ENCODE measurements at places on chromosomes 4 and X.

DNA sequence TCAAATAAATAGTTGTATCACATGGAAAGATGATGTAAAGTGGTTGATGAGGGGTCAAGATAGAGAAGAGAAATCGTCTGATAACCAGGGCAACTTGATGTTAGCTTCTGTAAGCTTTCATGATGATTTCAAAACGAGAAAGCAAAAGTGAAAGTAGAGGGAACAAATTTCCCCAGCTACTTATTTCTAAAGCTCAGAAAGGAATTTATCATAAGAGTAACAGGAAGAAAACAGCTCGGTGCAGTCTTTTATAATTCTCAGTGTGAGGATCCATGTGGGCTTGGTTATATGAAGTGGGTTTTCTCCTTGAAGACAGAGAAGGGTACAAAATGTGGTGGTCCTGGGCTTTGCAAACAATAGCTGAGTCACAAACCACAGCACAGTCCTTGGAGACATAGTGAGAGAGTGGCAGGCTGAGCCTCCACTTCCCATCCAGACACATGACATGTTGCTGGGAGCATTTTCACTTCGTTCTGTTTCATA lies 32.1 kb upstream of the GLRA2 start:
- DNase-seq = no peak
- no peaks in the 10 kb centered on the region for H3K4me1 ChIP-seq
- no peaks in the 10 kb centered on the region for H3K36me3 ChIP-seq
- H3K27ac ChIP-seq = no peak overlapping the region

GRCh38 chr4:26349496-26349895 lies 28.7 kb downstream of the RBPJ start:
- no peak overlapping the region for H3K4me3 ChIP-seq
- no peaks in the 10 kb centered on the region for H3K27me3 ChIP-seq
- no peaks in the 10 kb centered on the region for H3K36me3 ChIP-seq
- no peak overlapping the region for H3K27ac ChIP-seq
- DNase-seq = no peak

DNA sequence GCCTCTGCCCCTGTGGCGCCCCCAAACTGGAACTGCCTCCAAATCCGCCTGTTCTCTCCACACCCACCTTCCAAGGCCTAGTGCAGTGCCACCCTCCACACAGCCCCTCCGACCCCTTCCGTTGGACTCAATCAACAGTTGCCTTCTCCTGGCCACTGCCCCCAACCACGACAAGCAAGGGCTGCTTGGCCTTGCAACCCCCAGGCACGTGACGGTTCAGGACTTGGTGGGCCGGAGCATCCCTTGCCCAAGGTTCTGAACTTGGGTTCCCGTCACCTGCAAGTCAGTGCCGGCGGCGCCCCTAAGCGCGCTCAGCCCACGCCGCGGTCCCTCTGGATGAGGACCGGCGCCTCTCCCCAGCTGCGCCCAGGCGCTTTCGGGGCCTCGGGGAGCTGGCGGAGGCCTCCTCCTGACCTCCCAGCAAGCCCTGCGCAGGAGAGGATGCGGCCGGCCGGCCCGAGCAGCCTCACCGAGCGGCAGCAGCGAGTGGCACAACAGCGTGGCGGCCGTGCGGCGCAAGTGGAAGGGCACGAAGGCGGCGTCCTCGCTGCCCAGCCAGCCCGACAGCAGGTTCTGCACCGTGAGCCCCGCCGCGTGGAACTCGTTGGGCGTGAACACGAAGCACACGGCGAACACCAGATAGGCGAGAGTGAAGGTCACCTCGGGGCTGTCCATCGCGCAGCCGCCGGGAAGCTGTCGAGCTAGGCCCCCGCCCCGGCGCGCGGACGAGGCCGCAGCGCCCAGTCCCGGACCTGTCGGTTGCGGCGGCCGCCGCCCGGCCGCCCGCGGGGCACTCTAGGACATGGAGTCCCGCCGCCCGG lies 750 bp downstream of the TMEM129 start:
- no peaks in the 10 kb centered on the region for H3K27me3 ChIP-seq
- H3K4me3 ChIP-seq = peak overlapping the region; percentile 64
- DNase-seq = no peak
- H3K27ac ChIP-seq = no peak overlapping the region

- no peak overlapping the region for H3K27ac ChIP-seq
- no peak for DNase-seq
- no peaks in the 10 kb centered on the region for H3K4me1 ChIP-seq
- no peaks in the 10 kb centered on the region for H3K36me3 ChIP-seq
- peak overlapping the region; percentile 98 for H3K4me3 ChIP-seq
Measured at GRCh38 chr4:75989846-75990528, 758 bp downstream of the SDAD1 start.

DNA sequence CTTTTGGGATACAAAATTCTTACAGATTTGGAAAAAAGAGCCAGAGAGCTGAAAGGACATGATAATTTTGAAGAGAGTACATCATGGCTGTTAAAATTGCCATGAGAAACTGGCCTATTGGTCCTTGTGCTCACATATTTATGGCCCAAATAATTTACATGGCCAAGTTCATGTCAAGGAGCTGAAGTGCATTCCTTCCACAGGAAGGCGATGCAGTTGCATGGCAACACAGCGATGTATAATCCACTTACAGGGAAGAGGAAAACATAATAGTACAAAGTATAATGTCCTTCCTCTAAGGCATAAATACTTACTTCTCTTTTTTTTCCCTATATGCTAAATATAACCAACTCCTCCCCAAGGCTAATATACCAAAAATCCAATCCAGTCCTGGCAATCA lies 914.5 kb upstream of the AGA start:
- no peaks in the 10 kb centered on the region for H3K36me3 ChIP-seq
- no peak overlapping the region for H3K4me3 ChIP-seq
- no peaks in the 10 kb centered on the region for H3K4me1 ChIP-seq
- no peak for DNase-seq

GRCh38 chrX:73563738-73564068 lies 706 bp downstream of the CHIC1 start:
- H3K4me1 ChIP-seq = no peaks in the 10 kb centered on the region
- no peak overlapping the region for H3K27ac ChIP-seq
- no peak for DNase-seq
- peak overlapping the region; percentile 59 for H3K4me3 ChIP-seq
- H3K27me3 ChIP-seq = no peaks in the 10 kb centered on the region
- no peaks in the 10 kb centered on the region for H3K36me3 ChIP-seq

DNA sequence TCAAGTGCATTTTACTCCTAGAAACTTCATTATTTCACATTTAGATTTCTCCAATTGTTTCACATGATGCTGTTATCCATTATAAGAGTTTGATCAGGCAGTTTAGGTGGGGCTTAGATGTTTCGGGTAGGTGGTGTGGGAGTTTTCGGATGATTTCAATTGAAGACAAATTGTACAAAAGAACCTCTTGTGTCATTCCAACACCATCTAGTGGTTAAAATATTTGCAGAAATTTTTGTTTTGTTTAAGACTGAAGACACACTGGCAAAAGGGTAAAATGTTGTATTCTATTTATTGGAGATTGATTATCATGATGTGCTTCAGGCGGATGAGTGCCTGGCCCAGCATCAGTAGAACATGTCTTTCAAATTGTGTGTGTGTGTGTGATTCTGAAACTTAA lies 212.7 kb downstream of the SH3BGRL start:
- H3K36me3 ChIP-seq = no peaks in the 10 kb centered on the region
- no peaks in the 10 kb centered on the region for H3K27me3 ChIP-seq
- no peak overlapping the region for H3K4me3 ChIP-seq
- H3K4me1 ChIP-seq = no peaks in the 10 kb centered on the region

DNA sequence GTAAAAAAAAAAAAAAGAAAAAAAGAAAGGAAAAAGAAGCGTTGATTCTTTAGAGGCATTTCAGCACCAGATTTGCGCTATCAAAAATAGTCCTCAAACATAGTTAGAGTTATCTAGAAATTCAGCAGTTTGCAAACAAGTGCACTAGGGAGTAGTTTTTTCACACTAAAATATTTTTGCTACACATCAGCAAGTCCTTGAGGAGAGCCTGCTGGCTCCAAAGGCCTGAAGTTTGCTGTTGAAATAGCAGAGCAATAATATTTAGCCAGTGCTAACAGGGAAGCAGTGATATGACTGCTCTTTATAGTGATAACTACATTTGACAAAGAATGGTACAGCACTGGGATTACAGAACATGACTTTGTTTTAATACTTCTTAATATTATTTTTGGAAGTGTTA lies 472.2 kb downstream of the PCDH7 start:
- H3K27me3 ChIP-seq = no peaks in the 10 kb centered on the region
- no peak overlapping the region for H3K4me3 ChIP-seq
- DNase-seq = no peak
- no peaks in the 10 kb centered on the region for H3K36me3 ChIP-seq
- H3K27ac ChIP-seq = no peak overlapping the region
- no peaks in the 10 kb centered on the region for H3K4me1 ChIP-seq

DNA sequence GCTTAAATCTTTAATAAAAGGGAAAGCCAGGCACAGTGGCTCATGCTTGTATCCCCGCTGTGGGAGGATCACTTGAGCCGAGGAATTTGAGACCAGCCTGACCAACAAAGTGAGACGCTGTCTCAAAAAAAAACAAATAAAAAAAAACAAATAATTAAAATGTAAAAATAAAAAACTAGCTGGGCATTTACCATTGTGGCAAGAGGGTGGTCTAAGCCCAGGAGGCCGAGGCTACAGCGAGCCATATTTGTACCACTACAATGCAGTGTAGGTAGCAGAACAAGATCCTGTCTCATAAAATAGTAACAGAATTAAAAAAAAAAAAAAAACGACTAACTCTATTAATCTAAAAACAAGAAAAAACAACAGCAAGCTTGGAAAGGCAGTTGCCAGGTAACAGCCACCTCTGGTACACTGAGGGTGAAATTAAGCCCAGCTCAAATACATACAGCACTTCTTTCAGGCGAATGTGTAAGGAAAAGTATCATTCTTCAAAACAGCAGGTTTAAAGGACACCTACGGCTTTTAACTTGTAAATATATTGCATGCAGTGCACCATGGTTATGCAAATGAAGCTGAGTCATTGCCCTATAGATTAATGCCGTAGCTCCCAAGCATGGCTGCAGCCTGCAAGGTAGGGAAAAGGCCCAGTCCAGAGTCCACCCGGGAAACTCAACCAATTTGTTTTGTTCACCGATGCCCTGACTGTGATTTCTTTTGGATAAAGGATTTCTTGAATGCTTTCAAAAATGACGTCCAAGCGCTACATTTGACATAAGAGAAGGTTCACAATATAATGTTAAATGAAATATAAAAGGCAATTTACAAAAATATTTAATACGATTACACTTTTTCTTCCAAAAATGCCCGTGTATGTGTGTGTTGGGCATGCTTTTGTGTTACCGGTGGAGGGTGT lies 14.5 kb upstream of the TXLNG start:
- no peaks in the 10 kb centered on the region for H3K27me3 ChIP-seq
- DNase-seq = no peak
- H3K36me3 ChIP-seq = no peaks in the 10 kb centered on the region
- H3K27ac ChIP-seq = no peak overlapping the region

DNA sequence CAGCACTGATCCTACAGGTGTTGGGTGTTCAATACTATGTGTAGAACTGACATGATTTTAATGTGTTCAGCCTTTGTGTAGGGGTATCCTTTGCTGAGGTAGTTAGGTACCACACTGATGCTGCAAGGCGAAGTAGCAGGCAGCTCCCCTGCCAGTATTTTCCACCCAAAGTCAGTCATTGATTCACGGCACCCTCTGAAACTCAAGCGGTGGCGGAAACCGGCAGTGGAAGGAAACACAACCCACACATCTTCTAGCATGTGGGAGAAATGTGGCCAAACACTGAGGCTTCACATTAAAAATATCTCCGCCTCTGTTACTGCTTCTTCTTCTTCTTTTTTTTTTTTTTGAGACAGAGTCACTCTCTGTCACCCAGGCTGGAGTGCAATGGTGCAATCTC lies 126.3 kb downstream of the AASDH start:
- H3K27ac ChIP-seq = no peak overlapping the region
- H3K27me3 ChIP-seq = no peaks in the 10 kb centered on the region
- no peaks in the 10 kb centered on the region for H3K36me3 ChIP-seq
- DNase-seq = no peak

DNA sequence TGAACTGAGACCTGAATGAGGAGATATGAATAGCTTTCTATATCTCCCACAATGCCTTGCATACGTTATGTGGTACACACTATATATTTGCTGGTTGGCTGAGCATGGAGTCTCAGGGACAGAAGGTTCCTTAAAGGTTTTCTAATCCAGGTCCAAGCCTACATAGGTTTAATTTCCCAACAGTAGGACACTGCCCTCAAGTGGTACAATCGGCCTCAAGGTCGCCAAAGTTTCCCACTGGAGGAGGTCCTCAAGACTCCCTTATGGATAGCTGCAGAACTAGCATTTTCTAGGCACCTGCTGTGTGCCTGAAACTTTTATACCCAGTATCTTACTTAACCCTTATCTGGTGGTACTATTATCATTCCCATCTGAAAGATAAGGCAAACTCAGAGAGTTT lies 21.0 kb upstream of the EFNB1 start:
- H3K36me3 ChIP-seq = no peaks in the 10 kb centered on the region
- no peak overlapping the region for H3K4me3 ChIP-seq
- H3K27ac ChIP-seq = no peak overlapping the region
- no peaks in the 10 kb centered on the region for H3K27me3 ChIP-seq
- DNase-seq = no peak

GRCh38 chr4:87097075-87097474 lies 123.3 kb downstream of the KLHL8 start:
- H3K27me3 ChIP-seq = no peaks in the 10 kb centered on the region
- no peaks in the 10 kb centered on the region for H3K36me3 ChIP-seq
- H3K4me1 ChIP-seq = no peaks in the 10 kb centered on the region

- H3K27me3 ChIP-seq = no peaks in the 10 kb centered on the region
- H3K4me1 ChIP-seq = no peaks in the 10 kb centered on the region
- no peaks in the 10 kb centered on the region for H3K36me3 ChIP-seq
Measured at GRCh38 chrX:150542846-150543229, 25.6 kb upstream of the MTM1 start.

DNA sequence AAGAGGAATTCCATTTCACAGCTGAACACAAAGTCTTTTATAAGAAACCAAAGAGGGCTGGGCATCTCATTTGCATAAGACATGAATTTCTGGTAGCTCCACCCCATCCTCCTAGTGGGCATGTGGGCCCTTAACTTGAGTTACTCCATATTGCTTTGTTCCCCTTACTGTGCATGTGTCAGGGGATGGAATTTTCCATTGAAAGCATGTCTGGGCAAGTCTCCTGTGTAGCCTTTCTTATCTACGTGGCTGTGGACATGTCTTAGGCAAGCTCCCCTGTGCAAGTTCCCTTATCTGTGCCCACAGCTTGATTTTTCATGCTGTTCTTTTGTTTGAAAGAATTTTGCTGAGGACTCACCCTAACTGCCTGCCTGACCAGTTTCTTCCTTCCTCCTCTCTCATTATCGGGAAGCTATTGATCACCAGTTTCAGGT lies 123.5 kb upstream of the JADE1 start:
- DNase-seq = no peak
- no peak overlapping the region for H3K27ac ChIP-seq
- no peaks in the 10 kb centered on the region for H3K36me3 ChIP-seq
- no peak overlapping the region for H3K4me3 ChIP-seq
- H3K4me1 ChIP-seq = peaks cover 2% of the 10 kb centered on the region

DNA sequence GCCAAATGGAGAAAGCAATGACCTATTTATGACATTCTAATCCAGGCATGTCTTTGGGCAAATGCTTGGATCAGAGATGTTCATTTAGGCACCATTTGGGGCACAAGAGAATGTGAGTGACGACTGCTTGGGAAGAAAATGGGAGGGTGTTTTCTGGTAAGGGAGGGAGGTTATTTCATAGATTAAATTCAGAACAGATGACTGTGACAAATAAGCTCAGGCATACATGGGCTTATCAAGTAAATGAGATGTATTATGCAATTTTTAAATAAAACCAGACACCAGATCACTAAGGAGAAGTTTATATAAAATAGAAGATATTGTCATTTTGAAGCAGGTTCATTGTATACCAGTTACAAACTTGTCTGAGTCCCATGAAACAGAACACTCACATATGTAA lies 71.4 kb upstream of the UGT8 start:
- H3K4me3 ChIP-seq = no peak overlapping the region

All from iPS DF 6.9 (cell line).